Dermis microvascular lymphatic vessel endothelial cell (primary cell): ENCODE measurements at places on chromosomes 12 and 14.

DNA sequence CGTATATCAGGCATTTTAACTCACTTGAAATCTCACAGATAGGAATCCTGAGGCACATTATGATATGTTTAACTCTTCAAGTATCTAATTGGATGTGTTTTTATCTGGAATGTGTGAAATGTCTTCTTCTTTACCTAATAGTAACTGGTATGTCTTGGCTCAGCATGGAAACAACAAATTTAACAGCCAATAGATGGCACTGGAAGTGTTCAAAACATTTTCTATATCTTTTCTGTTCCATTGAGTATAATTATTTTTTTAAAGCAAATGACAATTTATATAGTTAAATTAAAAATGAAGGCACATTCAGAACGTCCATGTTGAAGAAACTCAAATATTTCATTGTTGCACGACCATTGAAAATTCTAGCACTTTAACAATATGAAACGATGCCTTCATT is 164.6 kb upstream of the SLC16A7 start:
- no peak for DNase-seq

- no peak for DNase-seq
Measured at GRCh38 chr12:52947738-52948423, 1.0 kb upstream of the KRT18 start.

GRCh38 chr12:41213648-41214047 is 25.5 kb downstream of the PDZRN4 start:
- DNase-seq, result no peak

GRCh38 chr12:124703856-124704255 is 136.4 kb upstream of the NCOR2 start:
- no peak for DNase-seq

DNA sequence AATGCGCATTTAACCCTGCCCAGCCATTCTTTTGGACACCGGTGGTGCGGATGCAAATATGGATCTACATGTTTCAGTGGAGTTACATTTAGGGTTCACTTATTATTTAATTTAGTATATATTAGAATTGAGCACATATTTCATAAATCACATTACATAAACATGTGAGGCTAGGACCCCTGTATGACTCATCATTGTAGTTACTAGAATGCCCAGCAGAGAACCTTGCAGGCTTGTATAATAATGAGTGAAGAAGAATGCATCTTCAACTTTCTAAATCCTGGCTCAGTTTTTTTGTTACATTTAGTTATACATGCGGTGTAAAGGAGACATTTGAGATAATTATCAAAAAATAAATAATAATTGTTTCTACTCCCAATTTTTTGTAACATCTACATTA is 369.0 kb downstream of the ATP23 start:
- no peak for DNase-seq

- DNase-seq, result no peak
Measured at GRCh38 chr12:51118706-51119105, 35.3 kb upstream of the CSRNP2 start.

DNA sequence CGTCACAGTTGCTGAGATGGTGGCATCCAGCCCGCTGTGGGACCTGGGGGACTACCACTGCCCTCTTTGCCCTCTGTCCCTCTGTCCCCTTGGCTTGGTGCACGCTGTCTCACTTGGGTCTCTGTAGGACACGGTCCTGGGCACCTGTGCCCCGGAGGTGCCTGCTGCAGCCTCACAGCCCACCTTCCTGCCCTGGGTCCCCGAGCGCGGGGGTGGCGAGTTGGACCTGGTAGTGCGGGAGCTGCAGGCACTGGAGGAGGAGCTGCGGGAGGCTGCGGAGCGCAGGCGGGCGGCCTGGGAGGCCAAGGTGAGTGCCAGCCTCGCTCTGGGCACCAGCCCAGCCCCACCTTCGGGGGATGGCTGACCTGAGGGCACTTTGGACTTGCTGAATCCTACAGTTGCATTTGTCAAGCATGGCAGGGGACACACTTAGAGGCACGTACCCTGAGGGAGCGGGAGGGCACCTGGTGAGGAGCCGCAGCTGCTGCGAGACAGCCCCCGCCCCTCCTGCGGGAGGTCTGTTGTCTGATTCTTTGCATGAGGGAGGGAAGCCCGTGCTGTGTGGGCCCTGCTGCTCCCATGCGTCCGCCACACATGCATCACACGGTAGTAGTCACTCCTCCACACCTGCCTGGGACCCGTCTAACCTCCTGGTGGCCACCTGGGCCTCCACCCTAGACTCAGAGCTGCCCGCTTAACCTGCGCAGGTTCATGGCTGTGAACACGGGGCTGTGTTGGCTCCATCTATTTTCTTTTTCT is 6.8 kb downstream of the TEDC1 start:
- no peak for DNase-seq

DNA sequence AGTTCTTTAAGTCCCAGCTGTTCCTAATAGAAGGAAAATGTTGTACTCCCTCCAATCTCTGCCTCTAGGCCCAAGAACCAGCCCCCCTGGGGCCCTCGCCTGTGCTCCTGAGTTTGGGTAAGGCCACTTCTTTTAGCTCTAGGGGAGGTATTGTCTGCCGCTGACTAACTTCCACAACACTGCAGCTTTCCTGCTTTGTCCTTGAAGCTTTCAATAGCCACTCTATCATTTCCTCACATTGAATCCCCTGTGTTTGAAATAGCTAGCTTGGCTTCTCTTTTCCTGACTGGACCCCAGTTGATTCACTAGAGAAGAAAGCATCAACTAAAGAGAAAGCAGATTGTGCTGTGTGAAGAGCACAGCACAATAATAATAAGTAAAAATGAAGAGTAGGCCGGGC is 28.8 kb downstream of the KRT80 start:
- DNase-seq, result peak; percentile 63

GRCh38 chr12:93149229-93149628 is 220.1 kb upstream of the EEA1 start:
- no peak for DNase-seq

DNA sequence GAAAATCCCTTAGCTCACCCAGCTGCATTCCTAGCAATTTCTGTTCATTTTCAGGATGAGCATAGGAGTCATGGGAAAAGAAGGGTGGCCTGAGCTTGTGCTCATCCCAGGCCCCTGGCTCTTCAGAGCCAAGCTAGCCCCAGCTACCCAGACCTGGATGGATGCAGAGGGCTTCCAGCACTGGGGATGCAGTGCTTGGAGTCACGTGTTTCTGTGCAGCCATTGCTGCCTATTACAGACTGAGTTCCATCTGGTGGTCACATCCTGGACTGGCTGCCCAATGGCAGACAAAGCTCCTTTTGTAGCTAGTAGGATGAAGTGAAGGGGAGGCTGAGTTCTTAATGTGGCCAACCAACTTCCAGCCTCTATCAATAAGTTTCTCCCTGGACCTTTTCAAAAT is 54.2 kb upstream of the JDP2 start:
- no peak for DNase-seq

DNA sequence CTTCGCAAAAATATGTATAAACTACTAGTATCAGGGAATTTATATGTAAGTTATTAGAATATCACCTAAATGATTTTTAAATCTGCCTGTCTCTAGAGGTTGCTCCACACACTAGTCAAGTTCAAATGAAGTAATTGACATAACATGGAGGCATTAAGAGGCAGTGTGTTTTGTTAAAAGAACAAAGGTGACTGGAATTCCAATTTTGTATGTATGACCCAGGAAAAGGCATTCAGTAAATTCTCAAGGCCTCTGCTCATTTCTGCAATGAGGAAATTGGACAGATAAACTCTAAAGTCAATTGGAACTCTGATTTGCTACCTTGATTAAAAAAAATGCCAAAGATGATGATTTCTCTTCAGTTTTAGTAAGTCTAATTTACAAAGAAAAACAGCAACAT is 117.1 kb downstream of the NAV3 start:
- no peak for DNase-seq

DNA sequence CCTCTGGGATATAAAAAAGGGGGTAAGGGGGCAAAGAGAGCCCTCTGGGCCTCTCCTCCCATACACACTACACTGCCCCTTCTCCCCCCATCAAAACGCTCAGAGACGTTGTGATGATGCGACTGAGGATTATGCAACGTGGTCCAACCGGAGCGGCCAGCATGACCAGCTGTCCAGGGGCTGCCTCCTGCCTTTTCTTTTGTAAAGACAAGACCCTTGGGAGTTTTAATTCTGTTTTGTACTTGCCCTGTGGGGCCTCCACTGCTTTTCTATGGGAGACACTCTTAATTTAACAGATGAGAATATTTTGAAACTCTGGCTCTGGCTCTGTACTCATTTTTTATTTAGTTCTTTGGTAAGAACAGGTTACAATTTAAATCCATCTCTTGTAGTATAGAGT is 7.2 kb downstream of the MBD6 start:
- DNase-seq, result no peak

GRCh38 chr12:119207063-119207560 is 28.4 kb downstream of the HSPB8 start:
- DNase-seq, result no peak

DNA sequence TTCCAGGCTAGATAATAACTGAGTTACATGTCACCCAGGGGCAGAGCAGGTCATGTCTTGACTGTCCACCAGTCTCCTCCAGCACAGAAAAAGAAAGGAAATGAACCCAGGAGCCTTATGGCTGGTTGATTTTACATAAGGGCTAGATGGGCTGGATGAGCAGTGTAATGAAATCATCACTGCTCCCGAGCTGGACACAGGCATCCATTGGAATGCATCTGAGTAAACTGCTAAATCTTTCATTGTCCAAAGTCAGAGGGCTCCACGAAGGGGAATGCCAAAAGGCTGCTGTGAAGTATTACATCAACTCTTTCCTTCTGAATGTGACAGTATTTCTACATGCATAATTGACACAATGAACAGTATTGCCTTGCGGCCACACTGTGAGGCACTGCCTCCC is 30.1 kb upstream of the TSPAN11 start:
- DNase-seq, result no peak

DNA sequence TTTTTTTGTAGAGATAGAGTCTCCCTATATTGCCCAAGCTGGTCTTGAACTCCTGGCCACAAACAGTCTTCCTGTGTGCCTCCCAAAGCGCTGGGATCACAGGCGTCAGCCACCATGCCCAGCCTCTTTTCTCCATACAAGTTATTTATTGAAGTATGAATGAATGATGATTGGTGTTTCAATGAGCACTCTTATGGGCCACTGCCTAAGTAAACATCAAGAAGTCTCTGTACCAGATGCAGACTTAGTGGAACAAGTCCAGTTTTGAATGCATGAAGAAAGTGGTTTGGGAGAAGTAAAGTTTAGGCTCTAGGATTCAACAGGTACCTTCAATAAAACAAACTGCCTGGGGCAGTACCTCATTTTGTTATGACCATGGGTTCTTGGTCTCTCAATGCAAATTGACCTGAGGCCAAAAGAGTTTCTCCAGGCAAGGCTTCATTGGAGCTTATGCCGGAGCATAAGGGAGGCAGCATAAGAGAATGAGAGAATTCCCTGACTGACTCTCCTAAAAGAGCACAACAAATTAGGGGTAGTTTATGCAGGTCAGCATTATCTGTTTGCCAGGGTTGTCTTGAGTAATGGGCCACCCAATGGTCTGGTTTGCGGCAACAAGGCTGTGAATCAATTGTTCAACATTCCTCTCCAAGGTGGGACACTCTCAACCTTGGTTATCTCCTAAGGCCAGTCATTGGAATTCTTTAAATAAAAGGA is 1.1 kb upstream of the GMFB start:
- DNase-seq, result no peak

DNA sequence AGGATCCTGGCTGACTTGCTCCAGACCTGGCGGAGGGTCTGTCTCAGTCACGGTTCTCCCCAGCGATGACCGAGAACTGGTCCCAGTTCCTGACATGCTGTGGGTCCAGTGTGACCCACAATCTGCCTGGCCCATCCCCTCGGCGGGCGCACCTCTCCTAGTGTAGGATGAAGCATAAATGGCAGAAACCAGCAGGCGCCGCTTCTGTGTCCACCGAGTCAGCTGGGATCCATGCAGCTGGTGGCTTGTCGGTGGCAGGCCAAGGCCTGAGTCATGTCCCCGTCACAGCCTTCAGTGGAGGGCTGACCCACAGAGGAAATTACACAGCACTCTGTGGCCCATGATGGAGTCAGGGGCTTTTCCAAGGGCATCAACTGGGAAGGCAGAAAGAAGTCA is 38.5 kb downstream of the NFKBIA start:
- peak; percentile 69 for DNase-seq

GRCh38 chr12:106945261-106945851 is 10.4 kb upstream of the TMEM263 start:
- no peak for DNase-seq

- peak; percentile 36 for DNase-seq
Measured at GRCh38 chr12:102702447-102703114, 214.5 kb downstream of the PAH start.

GRCh38 chr14:73713206-73713802 is 880 bp downstream of the PNMA1 start:
- DNase-seq, result no peak

DNA sequence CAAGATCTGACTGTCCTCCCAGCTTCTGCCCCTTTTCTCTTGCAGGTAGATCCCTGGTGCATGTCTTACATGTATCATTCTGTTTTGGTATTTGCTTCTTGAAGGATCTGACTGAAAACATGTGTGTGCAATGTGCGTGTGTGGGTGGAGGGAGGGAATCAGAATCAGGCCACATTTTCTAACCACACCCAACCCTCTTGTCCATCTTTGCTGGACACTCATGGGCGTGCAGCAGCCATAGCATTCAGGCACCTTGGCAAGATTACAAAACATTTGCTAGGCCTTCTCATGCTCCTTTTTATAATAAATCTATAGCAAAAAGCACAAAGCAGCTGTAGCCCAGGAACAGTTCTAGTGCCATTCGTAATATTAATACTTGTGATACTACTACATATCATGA is 233.6 kb upstream of the E2F7 start:
- DNase-seq, result no peak

GRCh38 chr14:66649498-66649897 is 141.6 kb downstream of the GPHN start:
- DNase-seq, result no peak

DNA sequence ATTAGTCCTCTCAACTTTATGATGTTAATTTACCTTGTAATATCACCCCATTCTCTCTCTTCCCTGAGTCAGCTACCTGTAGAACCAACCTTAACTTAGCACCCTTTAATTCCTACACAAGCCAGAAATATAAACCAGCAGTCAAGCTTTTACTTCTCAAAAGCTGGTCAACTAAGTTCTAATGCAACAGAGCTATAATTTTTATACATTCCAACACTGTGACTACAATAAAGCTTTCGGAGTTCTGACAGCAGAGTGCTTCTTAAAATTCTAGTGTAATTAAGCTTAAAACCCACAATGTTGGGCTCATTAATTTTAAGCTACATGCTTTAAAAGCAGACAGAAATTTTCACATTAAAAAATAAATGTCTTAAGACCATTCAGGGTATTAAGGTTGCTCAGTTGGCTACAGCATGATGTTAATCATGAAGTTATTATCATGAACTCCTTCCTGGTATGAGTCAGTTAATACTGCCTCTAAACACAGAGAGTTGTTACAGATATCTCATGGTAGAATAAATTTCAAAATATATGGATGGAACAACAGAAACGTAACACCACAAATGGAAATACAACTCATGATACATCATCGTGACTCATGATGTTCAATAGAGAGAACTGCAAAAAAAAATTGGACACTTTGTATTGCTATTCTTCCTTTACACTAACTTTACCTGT is 126.7 kb downstream of the EPS8 start:
- no peak for DNase-seq
